Left ventricle myocardium superior (tissue), 1 donor: ENCODE measurements at places on chromosomes 12 and 14.

- DNase-seq: no peak
Measured at GRCh38 chr12:12157424-12157823, 86.7 kb downstream of the BCL2L14 start.

DNA sequence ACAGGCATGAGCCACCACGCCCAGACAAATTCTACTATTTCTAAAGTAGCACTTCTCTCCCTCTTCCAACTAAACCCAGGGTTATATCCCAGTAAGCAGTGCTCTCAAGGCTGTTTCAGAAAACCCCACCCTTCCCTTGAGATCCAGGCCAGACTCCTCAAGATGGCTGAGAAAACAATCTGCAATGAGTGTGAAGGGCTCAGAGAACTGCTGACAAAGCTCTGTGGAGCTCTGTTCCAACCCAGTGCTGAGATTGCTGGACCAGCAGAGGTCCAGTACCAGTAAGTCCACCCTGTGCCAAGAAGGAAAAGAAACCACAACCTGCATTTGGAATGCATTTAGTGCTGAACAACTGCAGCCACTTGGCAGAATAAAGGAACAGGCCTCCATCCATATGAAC is 3.7 kb upstream of the IFFO1 start:
- DNase-seq: no peak

- no peak for DNase-seq
Measured at GRCh38 chr12:39779768-39780340, 160.3 kb upstream of the ABCD2 start.

DNA sequence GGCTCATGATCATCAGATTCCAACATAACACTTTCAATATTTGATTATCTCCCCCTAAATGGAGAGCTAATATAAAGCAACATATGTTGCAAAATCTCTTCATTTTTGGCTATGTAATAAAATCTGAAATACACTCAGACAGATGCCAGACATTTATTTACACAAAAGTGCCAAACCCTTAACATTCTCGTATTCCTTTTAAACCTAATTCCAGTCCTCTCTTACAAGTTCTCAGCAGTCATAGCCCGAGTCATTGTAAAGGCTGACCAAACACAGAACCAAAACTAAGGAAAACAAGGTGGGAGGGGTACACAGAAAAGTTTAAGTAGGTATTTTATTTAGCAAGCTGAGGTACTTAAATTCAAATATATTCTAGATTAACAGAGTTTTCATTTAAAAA is 81.4 kb downstream of the LRP6 start:
- no peak for DNase-seq

DNA sequence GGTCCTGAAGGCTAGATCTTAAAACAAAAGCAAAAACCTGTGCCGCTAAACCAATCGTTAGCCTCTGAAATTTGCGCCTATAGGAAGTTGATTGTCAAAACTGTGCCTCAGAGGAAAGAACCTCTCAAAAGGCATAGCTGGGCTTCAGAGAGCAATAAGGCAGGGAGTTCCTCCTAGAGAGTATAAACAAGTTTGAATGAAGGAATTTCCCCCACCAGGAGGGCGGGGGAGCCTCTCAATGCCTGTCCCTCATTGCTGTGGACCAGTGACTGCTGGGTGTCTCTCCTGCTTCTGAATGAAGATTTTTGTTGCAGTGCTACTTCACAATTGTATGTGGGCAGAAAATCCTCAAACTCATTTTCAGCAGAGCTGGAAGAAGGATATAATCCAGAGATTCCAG is 88.6 kb downstream of the KCNK10 start:
- DNase-seq: no peak
